ENCODE measurements at places on chromosomes 16 and 17. TPM values are rescaled to one million over a fixed set of nuclear protein-coding genes. Genes with fewer than 3 reads are reported as not detected.

GRCh38 chr16:69561901-69562300 is 3.9 kb upstream of the NFAT5 start:
- peak; percentile 72 for DNase-seq

- no peak for DNase-seq
These were observed 22.4 kb upstream of the ZNF750 start for GRCh38 chr17:82862191-82862590.

DNA sequence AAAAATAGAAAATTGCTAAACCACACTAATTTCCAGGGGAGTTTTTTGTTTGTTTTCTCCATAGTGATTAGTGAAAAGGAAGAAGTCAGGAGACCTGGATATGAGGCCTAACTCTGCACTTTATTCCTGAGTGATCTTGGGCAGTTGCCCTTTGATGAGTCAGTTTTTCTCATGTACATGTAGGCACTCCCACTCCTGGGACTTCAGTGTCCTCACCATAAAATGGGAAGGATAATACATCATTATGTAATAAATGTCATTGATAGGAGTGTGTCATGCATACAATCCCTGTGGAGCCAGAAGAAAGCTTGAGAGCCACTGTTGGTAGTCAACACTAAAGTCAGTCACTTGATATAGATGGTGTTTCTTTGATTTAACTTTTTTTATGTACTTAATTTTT is 32.5 kb downstream of the WIPF2 start:
- DNase-seq: no peak

DNA sequence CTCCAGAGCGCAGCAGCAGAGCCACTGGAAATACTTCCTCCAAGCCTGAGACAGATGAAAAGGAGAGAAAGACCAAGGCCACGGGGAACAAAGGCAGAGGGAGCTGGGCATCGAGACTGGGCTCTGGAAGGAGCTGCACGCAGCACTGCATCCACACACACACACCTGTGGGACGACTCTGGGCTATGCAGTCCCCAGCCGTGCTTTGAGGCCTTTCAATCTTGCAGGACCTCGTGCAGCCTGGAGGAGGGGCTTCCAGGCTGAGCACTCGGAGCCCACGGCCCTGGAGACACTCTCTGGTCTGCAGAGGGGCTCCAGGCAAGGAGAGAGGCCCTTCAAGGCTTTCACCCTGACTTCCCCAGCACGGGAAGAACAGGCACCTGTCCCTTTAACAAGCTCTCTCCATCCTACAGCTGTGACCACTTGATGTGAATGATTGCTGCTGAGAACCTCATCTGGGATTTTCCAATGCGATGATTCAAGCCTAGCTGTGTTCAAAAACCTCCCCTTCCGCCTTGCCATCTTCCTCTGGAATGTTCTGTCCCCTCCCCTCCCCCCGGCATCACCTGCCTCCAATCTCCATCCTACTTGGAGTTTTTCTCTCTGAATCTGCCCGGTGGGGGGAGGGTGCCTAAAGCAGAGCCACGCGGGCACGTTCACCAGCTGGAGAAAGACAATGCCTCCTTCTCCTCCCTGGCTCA is 37.5 kb downstream of the RBFOX3 start:
- DNase-seq: no peak

DNA sequence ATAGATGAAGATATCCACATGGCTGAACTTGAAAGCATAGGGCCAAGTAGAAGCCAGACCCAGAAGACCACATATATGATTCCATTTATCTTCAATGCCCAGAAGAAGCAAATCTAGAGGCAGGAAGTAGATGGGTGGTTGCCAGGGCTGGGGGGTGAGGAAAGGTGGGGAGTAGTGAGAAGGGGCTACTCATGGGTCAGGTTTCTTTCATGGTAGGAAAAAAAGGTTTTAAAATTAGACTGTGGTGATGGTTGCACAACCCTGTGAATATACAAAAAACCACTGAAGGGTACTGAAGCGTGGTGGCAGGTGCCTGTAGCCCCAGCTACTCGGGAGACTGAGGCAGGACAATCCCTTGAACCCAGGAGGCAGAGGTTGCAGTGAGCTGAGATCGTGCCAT is 5.4 kb downstream of the CD2BP2 start:
- DNase-seq: no peak

Gene PRSS36
- total RNA-seq: 1.1 TPM

Gene CPHXL2
- total RNA-seq: not detected

Gene HS3ST3A1
- 2.9 TPM for total RNA-seq

Gene CNGB1
- total RNA-seq: 0.02 TPM
